ENCODE measurements at places on chromosomes 2 and 18. TPM values are rescaled to one million over a fixed set of nuclear protein-coding genes. Genes with fewer than 3 reads are reported as not detected.

Gene NFE2L2
- 64.4 TPM for total RNA-seq

Gene GRHL1
- total RNA-seq = 1.2 TPM

Gene TUBA3D
- not detected for total RNA-seq

Gene RAD51AP2
- not detected for total RNA-seq

Gene TCF23
- total RNA-seq = not detected

Gene ANKRD23
- total RNA-seq = 1.8 TPM

Gene SP110
- 6.3 TPM for total RNA-seq

Gene SERPINB12
- not detected for total RNA-seq

Gene SYT4
- not detected for total RNA-seq

Gene CASP8
- 40.4 TPM for total RNA-seq

Gene PRKAG3
- not detected for total RNA-seq

Gene SH3RF3
- total RNA-seq = 0.39 TPM

Gene HMSD
- not detected for total RNA-seq

Gene IRS1
- total RNA-seq = 13.8 TPM

Gene MAP3K2
- total RNA-seq = 21.5 TPM

Gene DSG4
- total RNA-seq = not detected

Gene CNDP1
- not detected for total RNA-seq

Gene SNED1
- 0.84 TPM for total RNA-seq

Gene ATOH8
- 7.1 TPM for total RNA-seq

Gene CDH19
- 1.3 TPM for total RNA-seq

Gene ATP6V1C2
- total RNA-seq = 0.06 TPM

Gene MDH1B
- total RNA-seq = 1.2 TPM

Gene C2orf15
- total RNA-seq = 0.46 TPM

Gene ATIC
- 234 TPM for total RNA-seq

Gene GKN2
- 3.5 TPM for total RNA-seq

Gene RMDN2
- 4.6 TPM for total RNA-seq

Gene FAM117B
- 2.2 TPM for total RNA-seq

Gene COLEC11
- 0.63 TPM for total RNA-seq

Gene ZNF385B
- total RNA-seq = not detected

Gene IL18R1
- 0.80 TPM for total RNA-seq

Gene RAX
- not detected for total RNA-seq

Gene DLX1
- total RNA-seq = 4.3 TPM

Gene RFX8
- total RNA-seq = not detected

Gene ZSWIM2
- not detected for total RNA-seq

Gene PCARE
- not detected for total RNA-seq

Gene RPL37A
- total RNA-seq = 5,480 TPM

Gene MAPRE2
- 13.9 TPM for total RNA-seq

Gene LYPD6B
- not detected for total RNA-seq

Gene GATA6
- total RNA-seq = 2.9 TPM

Gene ACADL
- 0.09 TPM for total RNA-seq

Gene LRRC30
- total RNA-seq = not detected

Gene DCAF17
- total RNA-seq = 10.8 TPM

Gene INHA
- total RNA-seq = 0.51 TPM

Gene ZNF396
- total RNA-seq = 0.64 TPM

Gene OTOF
- 0.07 TPM for total RNA-seq

Gene HOXD10
- 7.4 TPM for total RNA-seq

Gene MEX3C
- 22.1 TPM for total RNA-seq

Gene CHRND
- total RNA-seq = not detected

Data from A549 treated with RU486 at 1 μM for 4 hours (cell line).